ENCODE measurements at places on chromosomes 16 and 17. TPM values are rescaled to one million over a fixed set of nuclear protein-coding genes. Genes with fewer than 3 reads are reported as not detected.
A peak's percentile ranks its signal among the peaks of the same experiment; 100 is the strongest.

The RANBP10 gene
- 45.8 TPM for polyA plus RNA-seq

The SYT17 gene
- 2.4 TPM for polyA plus RNA-seq

The TRPV2 gene
- 61.7 TPM for polyA plus RNA-seq

The EVPLL gene
- not detected for polyA plus RNA-seq

- no peaks in the 10 kb centered on the region for H3K27me3 ChIP-seq
- no peak overlapping the region for H3K4me3 ChIP-seq
- no peaks in the 10 kb centered on the region for H3K4me1 ChIP-seq
- H3K36me3 ChIP-seq, result peaks cover 78% of the 10 kb centered on the region
Measured at GRCh38 chr16:70781800-70782199, 19.2 kb downstream of the VAC14 start.

GRCh38 chr17:78258323-78259191 lies 27.1 kb downstream of the TMEM235 start:
- H3K4me3 ChIP-seq, result no peak overlapping the region
- H3K27me3 ChIP-seq, result no peaks in the 10 kb centered on the region
- peak; percentile 51 for DNase-seq
- no peaks in the 10 kb centered on the region for H3K4me1 ChIP-seq
- H3K36me3 ChIP-seq, result no peaks in the 10 kb centered on the region

GRCh38 chr16:86979061-86979460 lies 338.1 kb downstream of the C16orf95 start:
- no peaks in the 10 kb centered on the region for H3K27me3 ChIP-seq
- H3K27ac ChIP-seq, result no peak overlapping the region
- no peak for DNase-seq
- no peak overlapping the region for H3K4me3 ChIP-seq
- H3K4me1 ChIP-seq, result no peaks in the 10 kb centered on the region

DNA sequence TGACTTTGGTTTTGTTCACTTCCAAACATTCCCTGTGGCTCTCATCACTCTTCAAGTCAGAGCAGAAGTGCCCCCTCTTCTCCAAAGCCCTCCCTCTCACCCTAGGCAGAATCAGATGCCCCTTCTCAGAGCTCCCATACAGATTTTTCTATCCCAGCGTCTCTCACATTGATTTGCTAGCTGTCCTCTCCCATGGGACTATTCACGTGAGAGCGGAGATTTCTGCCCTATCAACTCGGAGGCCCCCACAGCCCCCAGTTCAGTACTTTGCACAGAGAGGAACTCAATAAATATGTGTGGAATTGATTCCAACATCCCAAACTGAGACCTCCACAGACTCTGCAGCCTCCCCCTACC lies 182.6 kb downstream of the C16orf78 start:
- DNase-seq, result no peak
- H3K27ac ChIP-seq, result no peak overlapping the region
- no peak overlapping the region for H3K4me3 ChIP-seq
- no peaks in the 10 kb centered on the region for H3K36me3 ChIP-seq

GRCh38 chr16:9071377-9071776 lies 20.1 kb upstream of the HAPSTR1 start:
- no peaks in the 10 kb centered on the region for H3K36me3 ChIP-seq
- H3K27me3 ChIP-seq, result no peaks in the 10 kb centered on the region
- no peak overlapping the region for H3K4me3 ChIP-seq
- no peak for DNase-seq
- H3K4me1 ChIP-seq, result no peaks in the 10 kb centered on the region

GRCh38 chr17:32875923-32876416 lies 954 bp downstream of the MYO1D start:
- peak overlapping the region; percentile 35 for H3K4me3 ChIP-seq
- no peaks in the 10 kb centered on the region for H3K36me3 ChIP-seq
- DNase-seq, result no peak
- H3K27ac ChIP-seq, result peak overlapping the region; percentile 93
- no peaks in the 10 kb centered on the region for H3K27me3 ChIP-seq
